ENCODE measurements at places on chromosomes 7 and 10.

DNA sequence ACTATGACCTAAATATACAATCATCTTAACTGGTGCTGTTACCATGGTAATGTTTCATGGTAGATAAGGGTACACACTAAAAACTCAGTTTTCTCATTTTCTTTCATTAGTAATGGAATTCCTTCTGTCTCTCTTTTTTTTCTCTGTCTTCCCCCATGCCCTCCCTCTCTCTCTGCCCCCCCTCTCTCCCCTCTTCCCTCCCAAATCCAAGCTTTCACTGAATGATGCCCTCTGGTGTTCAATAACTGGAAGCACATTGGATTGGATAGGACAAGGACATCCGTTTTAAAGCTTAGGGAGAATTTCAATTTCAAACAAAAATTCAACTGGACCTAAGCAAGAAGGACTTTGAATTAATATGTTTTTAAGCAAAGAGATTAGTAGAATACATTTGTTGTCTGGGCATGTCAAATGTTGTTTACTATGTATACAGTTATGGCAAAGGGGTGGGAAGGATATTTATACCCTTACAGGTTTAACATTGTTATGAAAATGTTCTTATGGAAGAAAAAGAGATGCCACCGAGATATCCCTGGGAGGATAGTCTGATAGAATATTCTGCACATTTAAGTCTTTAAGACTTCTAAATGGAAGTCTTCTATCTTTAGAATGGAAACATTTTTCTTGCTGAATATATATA is 6.1 kb downstream of the CHRM2 start:
- DNase-seq, result no peak

- no peak for DNase-seq
Observed at GRCh38 chr7:41777894-41778596, 75.2 kb upstream of the INHBA start.

DNA sequence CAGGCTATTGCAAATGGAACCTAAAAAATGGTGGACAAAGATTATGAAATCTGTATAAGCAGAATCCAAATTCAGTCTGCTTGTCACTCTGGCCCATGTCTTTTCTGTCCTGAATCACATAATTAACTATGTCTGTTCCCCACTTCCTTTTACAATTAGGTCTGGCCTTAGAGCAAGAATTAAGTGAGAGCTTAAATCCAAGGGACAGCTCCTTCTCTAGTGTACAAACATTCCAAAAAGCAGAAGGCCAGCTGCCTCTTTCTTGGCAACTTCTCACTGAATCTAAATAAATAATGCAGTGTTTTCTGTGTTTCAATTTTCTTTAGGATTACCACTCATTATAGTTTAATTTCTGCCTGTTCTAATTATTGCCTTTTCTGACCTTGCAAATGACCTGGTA is 39.3 kb upstream of the NEBL start:
- DNase-seq, result no peak

DNA sequence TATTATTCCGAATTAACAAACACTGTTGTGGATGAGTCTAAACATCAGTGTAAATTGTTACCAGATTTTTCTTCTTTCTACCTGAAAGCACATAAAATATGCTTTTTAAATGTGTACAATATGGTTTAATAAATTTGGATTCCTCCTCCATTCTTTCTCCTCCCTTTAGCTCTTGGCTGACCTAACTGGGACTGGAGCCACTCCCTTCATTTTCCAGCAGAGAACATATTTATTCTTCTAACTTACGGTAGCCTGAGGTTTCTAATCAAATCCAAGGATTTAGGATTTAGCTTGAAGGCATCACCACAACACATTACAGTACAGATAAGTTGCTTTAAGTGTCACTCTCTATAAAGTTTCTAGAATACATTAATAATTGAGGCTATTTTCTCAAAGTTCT is 88.2 kb upstream of the SEMA3C start:
- DNase-seq, result no peak

DNA sequence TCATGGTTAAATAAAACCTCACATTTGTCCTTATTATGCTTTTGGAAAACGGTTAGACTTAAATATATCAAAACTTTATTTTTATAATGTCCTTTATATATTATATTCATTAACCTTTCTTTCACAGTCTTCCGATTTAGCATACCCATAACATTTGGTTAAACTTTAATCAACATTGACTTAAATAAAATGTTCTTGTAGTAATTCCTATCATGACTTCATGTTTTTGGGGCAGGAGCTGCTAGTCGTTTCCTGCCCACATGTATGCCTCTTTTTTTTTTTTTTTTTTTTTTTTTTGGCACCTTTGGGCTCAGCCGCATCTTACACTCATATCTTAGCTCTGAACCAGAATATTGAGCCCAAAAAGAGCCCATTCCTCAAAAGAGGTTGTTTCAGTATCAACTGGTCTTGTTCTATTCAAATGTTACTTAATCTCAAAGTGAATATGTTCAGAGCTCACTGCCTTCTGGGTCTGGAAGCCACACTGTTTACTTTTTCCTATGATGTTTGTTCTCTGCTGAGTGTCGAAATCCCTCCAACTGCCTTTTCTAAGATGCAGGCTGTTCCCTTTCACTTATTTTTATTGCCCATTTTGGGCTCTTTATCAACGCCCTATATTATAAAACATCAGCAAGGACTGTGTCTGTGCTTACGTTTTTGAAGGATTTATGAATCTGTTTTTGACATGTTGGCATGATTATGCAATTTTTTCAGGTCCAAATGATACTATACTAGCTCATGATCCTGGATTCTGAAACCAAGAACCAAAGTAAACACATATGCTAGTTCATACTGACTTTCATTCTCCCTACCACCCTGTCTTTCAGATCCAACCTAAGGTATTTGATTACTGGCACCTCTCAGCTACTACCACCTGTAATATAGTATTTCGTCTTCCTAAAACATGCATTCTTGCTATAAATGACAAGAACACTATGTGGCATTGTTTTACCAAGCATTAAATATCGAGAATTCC is 914.4 kb downstream of the PCDH15 start:
- DNase-seq, result no peak

- no peak for DNase-seq
Observed at GRCh38 chr7:151917791-151918509, 38.3 kb upstream of the GALNTL5 start.

DNA sequence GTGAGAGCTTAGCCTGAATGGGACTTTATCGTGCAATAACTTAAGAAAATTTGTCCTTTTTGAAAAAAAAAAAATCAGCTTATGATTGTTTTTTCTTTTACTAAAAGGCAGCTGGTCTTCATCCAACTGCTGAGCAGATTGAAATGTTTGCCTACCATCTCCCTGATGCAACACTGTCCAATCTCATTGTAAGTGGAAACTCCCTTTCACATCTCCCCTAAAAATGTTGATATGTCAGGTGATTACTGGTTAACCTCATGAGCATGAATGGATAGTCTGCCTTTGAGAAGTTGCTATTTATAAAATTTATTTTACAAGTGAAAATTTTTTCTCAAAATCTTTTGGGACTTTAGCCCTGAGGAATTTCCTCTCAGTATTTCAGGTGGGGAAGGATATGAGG is 17.8 kb upstream of the HKDC1 start:
- no peak for DNase-seq

GRCh38 chr10:73076360-73077183 is 20.1 kb downstream of the P4HA1 start:
- DNase-seq, result no peak

- no peak for DNase-seq
Observed at GRCh38 chr7:132321387-132321786, 254.9 kb downstream of the PLXNA4 start.

DNA sequence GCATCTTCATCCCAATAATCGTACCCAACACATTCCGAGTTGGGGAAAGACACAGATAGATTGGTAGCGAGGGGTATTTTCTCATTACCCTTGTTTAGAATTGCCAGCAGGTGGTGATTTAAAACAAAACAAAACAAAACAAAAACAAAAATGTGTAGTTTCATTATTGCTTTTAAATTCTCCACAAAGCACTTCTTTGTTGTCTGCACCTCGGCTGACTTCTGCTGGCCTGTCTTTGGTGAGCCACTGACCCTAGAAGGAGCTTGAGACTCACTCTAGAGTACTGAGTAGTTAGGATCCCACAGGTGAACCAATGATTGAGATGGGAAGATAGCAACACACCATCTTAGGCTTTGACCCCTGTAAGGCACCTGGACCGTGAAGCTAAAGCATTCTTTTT is 105.4 kb upstream of the BET1 start:
- DNase-seq, result no peak

DNA sequence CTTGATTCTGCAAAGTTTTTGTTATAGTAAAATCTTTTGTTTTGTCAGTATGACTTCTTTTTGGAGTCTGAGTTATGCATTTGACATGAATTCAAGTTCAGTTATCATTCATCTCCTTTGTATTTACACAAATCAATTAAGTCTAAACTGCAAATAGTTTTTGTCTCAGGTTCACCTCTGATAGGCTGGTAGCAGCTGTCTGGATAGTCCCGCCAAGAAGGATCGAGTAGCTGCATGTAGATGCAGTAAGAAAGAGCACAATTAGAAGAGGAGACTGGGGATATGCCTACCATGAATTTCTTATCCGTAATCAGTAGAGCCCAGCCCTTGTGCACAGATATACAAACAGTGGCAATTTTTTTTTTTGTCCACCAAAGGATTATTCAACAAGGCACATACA is 392.5 kb upstream of the ETV1 start:
- DNase-seq, result no peak

- no peak for DNase-seq
Observed at GRCh38 chr7:95669513-95669912, 73.2 kb upstream of the PDK4 start.

DNA sequence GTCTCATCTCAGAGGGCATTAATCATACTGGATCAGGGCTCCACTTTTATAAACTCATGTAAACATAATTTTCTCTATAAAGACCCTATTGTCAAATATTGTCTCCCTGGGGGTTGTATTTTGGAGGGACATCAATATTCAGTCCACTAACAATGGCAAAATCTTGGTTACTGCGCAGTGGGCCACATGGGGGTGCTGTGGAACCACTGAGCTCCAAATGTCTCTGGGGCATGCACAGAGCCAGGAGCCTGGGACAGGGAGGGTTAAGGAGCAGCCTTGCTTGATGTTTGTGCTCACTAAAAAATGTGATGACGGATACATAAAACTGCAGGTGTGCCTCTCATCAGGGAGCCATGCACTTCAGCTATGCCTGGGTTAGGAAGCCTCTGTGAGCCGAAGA is 62.1 kb upstream of the PRSS58 start:
- DNase-seq, result no peak

GRCh38 chr10:132590752-132591121 is 53.1 kb downstream of the INPP5A start:
- no peak for DNase-seq

GRCh38 chr7:81871606-81872265 is 101.9 kb upstream of the HGF start:
- no peak for DNase-seq

- DNase-seq, result no peak
Observed at GRCh38 chr7:108326938-108327337, 129.3 kb downstream of the NRCAM start.

GRCh38 chr10:33493978-33494377 is 159.5 kb upstream of the NRP1 start:
- DNase-seq, result no peak

GRCh38 chr7:28592861-28593260 is 180.5 kb downstream of the CREB5 start:
- DNase-seq, result no peak

GRCh38 chr7:144414815-144415214 is 11.3 kb upstream of the NOBOX start:
- DNase-seq, result no peak

GRCh38 chr10:6221971-6222751 is 19.4 kb downstream of the PFKFB3 start:
- no peak for DNase-seq

DNA sequence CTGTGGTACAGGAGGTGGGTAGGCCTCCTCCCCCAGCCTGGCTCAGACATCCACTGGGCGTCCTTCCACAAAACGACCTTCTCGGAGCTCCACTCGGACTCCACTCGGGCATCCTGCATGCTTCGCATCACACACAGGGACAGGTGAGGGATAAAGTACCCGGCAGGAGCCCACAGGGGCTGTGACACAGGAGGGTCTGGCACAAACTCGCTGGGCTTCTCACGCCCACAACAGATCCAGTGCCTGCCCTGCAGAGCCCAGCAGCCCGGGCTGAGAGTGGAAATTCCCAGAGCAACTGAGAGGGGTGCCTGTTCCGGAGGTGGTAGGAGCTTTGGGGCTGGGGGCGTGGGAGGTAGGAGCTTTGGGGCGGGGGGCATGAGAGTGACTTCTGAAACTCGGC is 108.4 kb downstream of the MKI67 start:
- no peak for DNase-seq

DNA sequence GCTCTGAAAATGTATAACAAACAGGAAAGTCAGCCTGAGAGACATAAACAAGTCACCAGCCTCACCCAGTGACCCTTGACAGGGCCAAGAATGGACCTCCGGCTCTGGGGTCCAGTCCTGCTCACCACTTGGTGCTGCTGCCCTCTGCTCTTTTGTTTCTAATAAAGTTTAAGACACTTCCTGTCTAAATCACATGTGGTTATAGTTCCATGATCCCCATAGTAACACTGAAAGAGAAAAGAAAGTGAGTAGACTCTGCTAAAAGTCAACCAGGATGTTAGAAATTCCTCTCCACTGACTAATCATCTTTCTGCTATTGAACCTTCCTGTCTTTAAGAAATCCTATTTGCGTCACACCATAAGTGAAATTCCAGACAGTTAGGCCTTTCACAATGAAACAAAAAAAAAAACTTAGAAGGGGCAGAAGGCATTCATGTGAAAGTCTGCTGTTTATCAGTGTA is 179.2 kb upstream of the BET1 start:
- DNase-seq, result no peak

- no peak for DNase-seq
Observed at GRCh38 chr7:148156233-148156632, 434.3 kb upstream of the C7orf33 start.

DNA sequence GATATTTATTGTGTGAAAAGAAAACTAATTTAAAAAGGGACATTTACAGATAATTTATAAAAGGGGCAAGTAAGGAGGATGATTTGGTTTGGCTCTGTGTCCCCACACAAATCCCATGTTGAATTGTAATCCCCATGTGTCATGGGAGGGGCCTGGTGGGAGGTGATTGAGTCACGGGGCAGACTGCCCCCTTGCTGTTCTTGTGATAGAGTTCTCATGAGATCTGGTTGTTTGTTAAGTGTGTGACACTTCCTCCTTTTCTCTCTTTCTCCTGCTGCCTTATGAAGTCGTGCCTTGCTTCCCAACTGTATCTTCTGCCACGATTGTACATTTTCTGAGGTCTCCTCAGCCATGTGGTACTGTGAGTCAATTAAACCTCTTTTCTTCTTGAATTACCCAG is 171.0 kb upstream of the SEMA3E start:
- no peak for DNase-seq

GRCh38 chr7:117750612-117751563 is 122.4 kb downstream of the CTTNBP2 start:
- DNase-seq, result no peak

- no peak for DNase-seq
Observed at GRCh38 chr10:60560451-60560850, 170.8 kb upstream of the ANK3 start.
